Occipital lobe (tissue), 3 donors: ENCODE measurements at places on chromosomes 3 and 15. TPM values are rescaled to one million over a fixed set of nuclear protein-coding genes. Genes with fewer than 3 reads are reported as not detected.

STRIT1 gene
- not detected for total RNA-seq

GPX1 gene
- total RNA-seq = 57.6 TPM

THAP10 gene
- 4.4 TPM for total RNA-seq

CHDH gene
- total RNA-seq = 1.4 TPM

DNA sequence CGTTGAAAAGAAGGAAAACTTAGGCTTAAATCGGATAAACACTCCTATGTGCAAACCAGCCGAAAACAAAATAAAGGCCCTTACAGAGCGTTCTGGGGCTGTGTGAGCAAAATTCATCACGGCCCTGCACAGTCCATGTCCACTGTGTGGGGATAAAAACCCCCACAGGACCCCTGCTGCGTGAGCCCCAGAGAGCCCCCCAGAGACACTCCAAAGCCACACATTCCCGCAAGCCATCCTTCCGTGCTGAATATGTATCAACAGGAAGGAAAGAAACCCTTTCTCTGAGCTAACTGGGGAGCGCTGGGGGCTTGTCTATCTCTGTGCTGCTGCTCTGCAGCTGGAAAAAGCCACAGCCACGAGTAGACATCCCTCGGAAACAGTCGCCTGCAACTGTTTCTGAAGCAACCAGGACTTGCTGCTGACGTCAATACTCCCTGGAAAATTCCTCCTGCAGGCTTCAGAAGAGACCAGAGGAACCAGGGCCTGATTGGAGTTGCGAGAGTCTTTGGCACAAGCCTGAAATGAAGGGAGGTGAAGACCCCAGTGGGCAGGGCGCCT, 72.7 kb downstream of the NUP210 start:
- DNase-seq = peak; percentile 63

DNA sequence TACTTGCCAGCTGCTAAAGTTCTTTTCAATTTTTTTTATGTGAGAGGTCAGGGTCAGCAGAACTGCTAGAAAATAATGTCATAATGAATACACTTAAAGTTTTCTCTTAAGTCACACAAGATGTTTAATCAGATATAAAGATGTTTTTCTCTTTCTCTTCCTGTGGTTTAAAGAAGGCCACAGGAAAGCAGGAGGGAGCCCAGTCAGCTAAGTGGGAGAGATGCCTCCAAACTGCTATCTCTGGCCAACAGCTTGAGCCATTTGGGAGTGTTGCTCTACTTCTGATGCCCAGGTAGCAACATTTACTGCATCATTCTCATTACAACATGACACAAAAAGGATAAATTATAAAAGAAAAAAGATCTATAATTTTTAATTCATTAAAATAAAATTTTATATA, 45.7 kb upstream of the NLGN1 start:
- DNase-seq = no peak

DNA sequence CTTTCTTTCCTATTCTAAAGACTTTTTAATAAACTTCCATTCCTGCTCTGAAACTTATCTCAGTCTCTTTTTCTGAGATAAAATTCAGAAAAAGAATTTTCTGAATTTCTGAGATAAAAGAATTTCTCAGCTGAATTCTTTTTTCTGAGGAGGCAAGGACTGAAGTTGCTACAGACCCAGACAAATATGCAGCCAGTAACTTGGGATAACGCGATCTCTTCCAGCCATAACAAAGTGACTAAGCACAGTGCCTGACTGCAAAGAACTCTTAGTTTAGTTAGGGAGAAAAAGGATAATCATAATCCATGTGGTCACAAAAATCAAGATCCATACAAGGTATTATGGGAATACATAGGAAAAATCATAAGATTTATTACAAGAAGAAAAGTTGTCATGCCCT, 222.0 kb upstream of the GAP43 start:
- no peak for DNase-seq

- DNase-seq = peak; percentile 80
Observed at GRCh38 chr3:105448338-105448982, 81.8 kb downstream of the ALCAM start.
